Hematopoietic multipotent progenitor cell treated with erythropoietin and hydrocortisone succinate and interleukin-3 and kit ligand, for 17 days (in vitro differentiated cells): ENCODE measurements at places on chromosomes 7 and 10.

DNA sequence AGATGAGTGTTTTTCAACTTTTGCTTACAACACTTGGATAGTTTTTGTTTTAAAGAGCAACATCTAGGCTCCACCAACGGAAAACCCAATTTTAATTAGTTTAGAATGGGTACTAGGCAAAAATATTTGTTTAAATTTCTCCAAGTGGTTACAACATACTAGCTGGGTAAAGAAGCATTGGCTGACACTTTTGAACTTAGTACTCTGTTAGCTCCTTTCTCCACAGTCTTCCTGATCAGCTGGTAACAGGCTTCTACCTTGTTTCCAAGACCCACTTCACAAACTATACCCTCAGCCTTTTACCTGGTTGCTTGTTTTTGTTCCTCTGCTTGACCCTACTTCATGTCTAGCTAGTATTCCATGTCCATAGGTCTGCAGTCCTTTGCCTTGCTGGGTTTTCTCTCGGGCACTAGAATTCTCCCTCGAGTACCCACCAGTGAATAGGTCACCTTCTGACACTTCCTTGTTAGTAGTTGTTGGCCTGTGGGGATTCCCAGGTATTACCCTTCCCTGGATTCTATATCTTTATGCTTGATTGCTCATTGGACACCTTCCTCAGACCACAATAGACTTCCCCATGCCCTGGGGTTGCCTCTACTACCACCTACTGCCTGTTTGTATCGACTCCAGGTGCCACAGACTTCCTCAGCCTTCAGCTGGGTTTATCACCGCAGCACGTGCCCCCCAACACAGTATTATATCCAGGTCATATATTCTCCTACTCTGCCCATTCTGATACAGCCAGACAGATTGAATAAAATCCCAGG lies 42.0 kb downstream of the PRPS1L1 start:
- no peak for DNase-seq

GRCh38 chr10:133230387-133231195 lies 574 bp downstream of the UTF1 start:
- DNase-seq, result no peak

DNA sequence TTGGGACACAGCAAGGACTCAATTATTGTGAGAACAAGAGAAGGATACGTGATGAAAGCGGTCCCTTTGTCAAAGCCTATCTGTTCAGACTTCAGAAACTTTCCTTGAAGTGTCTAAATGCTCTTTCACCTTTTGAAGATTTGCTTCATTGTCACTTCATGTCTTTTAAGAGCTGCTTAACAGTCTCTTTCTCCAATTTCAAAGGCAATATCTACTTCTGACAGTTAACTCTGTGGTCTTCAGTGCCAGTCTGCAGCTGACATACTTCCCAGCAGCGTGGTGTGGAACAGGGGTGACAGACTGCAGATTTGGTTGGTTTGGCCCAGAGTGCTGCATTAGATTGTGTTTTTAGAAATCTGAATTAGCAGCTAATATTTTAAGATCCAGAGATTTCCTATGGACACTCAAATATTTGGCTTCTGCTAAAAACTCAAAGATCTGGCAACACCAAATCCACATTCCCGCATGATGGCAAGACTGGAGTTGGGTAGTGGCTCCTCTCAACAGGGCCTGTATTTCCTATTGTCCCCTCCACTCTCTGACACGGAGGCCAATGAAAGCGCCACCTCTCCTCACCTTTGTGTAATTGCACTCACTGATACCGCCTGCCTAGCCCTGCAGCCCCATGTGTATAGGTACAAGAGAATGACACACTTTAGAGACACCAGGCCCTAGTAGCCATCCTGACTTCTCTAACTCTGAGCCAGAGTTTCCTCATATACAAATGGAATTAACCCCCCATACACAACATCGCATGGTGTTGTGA lies 11.5 kb downstream of the SCRN1 start:
- DNase-seq, result no peak

DNA sequence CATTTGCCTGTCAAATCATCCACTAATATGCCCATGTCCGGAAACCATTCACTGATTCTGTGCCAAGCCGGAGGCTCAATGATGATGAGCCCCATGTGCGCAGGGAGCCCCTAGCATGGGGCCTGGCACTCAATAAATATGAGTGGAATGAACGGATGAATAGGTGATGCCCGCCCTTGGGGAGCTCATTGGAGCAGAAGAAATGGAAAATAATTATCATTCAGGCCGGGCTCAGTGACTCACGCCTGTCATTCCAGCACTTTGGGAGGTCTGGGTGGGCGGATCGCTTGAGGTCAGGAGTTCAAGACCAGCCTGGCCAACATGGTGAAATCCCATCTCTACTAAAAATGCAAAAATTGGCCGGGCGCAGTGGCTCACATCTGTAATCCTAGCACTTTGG lies 11.0 kb downstream of the RHBDD2 start:
- no peak for DNase-seq

- DNase-seq, result no peak
Observed at GRCh38 chr10:2992401-2993198, 74.7 kb upstream of the PFKP start.

DNA sequence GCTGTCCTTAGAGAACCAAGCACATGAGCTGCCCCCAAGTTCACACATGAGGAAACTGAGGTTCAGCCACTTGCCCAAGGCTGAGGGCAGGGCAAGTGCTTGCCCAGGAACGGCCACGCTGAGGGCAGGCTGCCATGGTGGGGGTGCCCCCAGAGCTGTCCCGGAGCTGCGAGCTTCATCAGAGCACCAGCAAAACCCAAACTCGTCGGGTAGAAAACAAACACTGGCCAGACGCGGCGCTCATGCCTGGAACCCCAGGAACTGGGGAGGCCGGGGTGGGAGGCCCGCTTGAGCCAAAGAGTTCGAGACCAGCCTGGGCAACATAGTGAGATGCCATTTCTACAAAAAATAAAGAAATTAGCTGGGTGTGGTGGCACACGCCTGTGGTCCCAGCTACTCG lies 38.4 kb downstream of the UNCX start:
- no peak for DNase-seq

GRCh38 chr10:76049581-76050290 lies 618.3 kb downstream of the LRMDA start:
- DNase-seq, result no peak

GRCh38 chr10:84783386-84783785 lies 455.0 kb downstream of the CCSER2 start:
- DNase-seq, result no peak

- DNase-seq, result no peak
Observed at GRCh38 chr7:25756601-25757000, 395.4 kb upstream of the NFE2L3 start.

- no peak for DNase-seq
Observed at GRCh38 chr10:116766241-116766827, 24.0 kb upstream of the HSPA12A start.
